ENCODE measurements at places on chromosomes 6 and 20.

- no peak for DNase-seq
These were observed 22.0 kb upstream of the RIPK1 start for GRCh38 chr6:3046295-3046694.

GRCh38 chr6:158906926-158907325 lies 87.8 kb upstream of the EZR start:
- no peak for DNase-seq

DNA sequence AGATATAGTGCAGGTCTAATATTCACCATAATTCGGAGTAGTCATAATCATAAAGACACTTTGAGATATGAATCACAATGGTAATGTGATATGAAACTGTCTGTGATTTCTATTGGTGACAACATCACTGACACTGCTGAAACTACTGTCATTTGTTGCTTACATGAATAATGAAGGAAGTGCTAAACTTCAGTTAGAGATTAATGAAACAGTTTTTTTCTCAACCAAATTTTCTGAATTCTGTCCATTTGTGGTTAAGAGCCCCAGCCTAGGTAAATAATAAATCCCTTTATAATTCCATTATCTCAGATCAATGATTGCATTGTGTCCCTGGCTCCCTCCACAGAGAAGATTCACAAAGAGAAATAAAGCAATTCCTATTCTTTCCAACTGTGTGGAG lies 122.6 kb downstream of the HIVEP2 start:
- DNase-seq: no peak

- DNase-seq: no peak
These were observed 173.4 kb downstream of the BMP7 start for GRCh38 chr20:57092900-57093530.

- DNase-seq: no peak
These were observed 312.3 kb downstream of the CDC5L start for GRCh38 chr6:44699851-44700250.

DNA sequence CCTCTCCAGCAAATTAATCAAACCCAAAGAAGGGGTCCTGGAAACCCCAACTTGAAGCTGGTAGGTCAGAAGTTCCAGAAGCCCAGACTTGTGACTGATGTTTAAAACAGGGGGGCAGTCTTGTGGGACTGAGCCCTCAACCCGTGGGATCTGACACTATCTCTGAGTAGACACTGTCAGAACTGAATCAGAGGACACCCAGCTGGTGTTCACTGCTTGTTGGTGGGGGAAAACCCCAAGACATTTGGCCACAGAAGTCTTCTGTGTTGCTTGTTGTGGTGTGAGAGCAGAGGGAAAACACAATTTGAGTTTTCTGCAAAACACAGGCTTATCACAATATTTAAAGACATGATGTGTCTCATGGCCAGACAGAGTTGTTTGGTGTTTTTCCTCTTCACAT lies 29.9 kb downstream of the KIF13A start:
- DNase-seq: no peak

GRCh38 chr6:7431674-7432390 lies 42.2 kb downstream of the RIOK1 start:
- no peak for DNase-seq

GRCh38 chr6:151763938-151764680 lies 43.4 kb upstream of the ESR1 start:
- DNase-seq: peak; percentile 28

- no peak for DNase-seq
These were observed 162.8 kb downstream of the TENT5A start for GRCh38 chr6:81589465-81590313.

GRCh38 chr20:3092611-3093379 lies 8.3 kb upstream of the AVP start:
- no peak for DNase-seq

GRCh38 chr20:15637950-15638754 lies 935.1 kb downstream of the KIF16B start:
- DNase-seq: no peak

DNA sequence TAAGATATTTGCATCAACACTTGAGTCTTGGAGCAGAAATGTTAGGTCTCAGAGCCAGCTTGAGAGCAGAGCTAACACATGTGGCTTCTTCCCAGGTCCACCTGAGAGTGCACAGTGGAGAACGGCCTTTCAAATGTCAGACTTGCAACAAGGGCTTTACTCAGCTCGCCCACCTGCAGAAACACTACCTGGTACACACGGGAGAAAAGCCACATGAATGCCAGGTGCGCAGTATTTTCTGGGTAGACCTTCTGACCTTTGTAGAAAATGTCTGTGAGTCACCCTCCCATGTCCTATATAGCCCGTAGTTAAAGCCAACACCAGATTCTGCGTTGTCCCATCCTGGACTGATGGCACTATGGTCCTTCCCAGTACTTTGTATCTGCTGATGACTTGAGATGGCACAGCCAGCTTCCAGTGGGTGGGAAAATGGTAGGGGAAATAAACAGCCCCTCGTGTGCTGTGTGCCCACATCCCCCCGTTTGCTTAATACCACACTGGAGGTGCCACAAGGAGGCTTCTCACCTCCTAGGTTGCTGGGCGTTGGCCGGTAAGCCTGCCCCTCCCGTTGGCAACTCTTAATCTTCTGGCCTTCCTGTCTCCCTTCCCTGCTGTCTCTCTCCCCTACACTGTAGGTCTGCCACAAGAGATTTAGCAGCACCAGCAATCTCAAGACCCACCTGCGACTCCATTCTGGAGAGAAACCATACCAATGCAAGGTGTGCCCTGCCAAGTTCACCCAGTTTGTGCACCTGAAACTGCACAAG lies 20.3 kb downstream of the PRDM1 start:
- DNase-seq: no peak

- no peak for DNase-seq
These were observed 14.7 kb upstream of the DSP start for GRCh38 chr6:7526755-7527154.

- peak; percentile 22 for DNase-seq
These were observed 19.6 kb downstream of the RTN4IP1 start for GRCh38 chr6:106609699-106610098.

- peak; percentile 33 for DNase-seq
These were observed 14.7 kb downstream of the LRRC73 start for GRCh38 chr6:43495409-43495941.

DNA sequence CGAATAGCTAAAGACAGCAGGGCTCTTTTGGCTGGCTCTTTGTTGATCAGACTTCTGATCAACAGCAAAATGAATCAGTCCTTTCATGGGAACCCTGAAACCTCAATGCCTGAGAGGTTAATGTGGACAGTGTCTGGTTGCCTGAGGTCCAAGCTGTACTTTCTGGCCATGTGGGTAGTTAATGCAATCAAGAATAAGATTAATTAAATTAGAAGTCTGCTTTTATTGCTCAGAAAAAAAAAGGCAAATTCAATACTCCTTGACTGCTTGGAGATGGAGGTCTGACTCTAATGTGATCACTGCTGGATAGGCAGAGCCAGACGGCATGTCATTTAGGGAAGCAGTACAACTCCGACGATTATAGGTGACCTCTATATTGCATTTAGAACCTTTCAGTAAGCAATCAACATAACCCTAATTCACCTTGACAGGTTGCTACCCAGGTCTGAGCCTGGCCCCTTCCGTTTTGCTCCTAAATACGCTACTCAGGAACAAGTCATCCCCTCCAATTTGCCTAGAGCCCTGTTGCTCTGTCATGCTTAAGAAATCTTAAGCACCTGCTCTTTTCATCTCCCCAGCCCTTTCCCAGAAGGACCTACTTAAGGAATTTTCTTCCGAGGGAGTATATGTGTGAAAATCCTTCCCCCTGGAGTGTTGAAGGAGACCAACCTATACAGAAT lies 370.0 kb upstream of the SPTLC3 start:
- DNase-seq: no peak

DNA sequence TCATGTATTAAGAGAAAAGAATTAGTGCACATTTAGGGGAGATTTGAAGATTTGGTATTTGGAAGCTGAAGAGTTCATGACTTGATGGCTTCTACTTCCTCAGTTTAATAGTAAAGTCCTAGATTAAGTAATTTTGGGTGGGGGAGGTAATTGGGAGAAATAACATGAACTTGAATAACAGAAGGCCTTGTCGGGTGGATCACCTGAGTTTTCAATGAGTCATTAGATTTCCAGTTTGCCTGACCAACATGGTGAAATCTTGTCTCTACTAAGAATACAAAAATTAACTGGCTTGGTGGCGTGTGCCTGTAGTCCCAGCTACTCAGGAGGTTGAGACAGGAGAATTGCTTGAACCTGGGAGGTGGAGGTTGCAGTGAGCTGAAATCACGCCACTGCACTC lies 181.0 kb downstream of the GJA1 start:
- DNase-seq: no peak

DNA sequence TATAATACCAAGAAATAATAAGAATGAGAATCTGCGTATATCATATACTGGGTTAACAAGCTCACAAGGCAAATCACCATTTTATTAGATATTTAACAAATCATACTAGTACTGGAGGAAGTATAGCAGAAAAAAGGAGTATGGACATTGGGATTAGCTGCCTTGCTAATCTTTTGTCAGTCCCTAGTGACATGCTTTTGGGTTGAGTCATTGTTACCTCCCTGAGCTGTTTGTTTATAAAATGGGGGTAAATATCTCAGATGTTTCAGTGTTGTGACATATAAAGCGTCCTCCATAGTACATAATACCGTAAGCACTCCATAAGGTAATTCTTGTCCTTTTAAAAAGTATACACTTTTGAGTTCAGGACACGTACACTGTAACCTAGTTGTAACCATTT lies 107.0 kb downstream of the ESR1 start:
- no peak for DNase-seq

DNA sequence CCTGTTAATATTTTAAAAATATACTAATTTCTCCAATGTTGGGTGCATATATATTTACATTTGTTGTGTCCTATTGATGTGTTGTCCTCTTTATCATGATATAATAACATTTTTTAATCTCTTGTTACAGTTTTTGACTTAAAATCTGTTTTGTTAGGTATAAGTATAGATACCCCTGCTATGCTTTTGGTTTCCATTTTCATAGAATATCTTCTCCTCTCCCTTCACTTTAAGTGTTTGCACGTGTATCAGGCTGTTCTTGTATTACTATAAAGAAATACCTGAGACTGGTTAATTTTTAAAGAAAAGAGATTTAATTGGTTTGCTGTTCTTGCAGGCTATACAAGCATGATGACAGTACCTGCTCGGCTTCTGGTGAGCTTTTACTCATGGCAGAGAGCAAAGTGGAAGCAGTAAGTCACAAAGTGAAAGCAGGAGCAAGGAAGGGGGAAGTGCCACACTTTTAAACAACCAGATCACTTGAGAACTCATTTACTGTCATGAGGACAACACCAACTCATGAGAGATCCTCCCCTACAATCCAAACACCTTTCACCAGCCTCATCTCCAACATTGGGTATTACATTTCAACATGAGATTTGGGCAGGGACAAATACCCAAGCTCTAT lies 340.5 kb upstream of the SYNCRIP start:
- DNase-seq: no peak

- no peak for DNase-seq
These were observed 43.9 kb downstream of the NR2E1 start for GRCh38 chr6:108209738-108210137.

DNA sequence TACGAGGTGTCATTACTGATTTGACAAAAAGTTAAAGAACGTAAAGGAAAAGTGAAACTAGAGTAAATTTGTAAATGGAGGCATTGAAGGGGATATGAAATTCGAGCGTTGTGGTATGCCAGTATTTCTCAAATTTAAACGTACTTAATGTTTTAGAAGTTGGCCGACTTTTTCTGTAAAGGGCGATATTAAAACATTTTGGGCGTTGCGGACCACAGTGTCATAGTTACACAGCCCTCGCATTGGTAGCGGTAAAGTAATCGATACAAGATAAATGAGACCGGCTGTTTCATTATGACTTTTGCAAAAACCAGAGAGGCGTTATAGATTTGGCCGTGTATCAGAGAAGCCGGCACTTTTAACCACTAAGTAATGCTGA lies 39.6 kb downstream of the OR2B2 start:
- DNase-seq: no peak

DNA sequence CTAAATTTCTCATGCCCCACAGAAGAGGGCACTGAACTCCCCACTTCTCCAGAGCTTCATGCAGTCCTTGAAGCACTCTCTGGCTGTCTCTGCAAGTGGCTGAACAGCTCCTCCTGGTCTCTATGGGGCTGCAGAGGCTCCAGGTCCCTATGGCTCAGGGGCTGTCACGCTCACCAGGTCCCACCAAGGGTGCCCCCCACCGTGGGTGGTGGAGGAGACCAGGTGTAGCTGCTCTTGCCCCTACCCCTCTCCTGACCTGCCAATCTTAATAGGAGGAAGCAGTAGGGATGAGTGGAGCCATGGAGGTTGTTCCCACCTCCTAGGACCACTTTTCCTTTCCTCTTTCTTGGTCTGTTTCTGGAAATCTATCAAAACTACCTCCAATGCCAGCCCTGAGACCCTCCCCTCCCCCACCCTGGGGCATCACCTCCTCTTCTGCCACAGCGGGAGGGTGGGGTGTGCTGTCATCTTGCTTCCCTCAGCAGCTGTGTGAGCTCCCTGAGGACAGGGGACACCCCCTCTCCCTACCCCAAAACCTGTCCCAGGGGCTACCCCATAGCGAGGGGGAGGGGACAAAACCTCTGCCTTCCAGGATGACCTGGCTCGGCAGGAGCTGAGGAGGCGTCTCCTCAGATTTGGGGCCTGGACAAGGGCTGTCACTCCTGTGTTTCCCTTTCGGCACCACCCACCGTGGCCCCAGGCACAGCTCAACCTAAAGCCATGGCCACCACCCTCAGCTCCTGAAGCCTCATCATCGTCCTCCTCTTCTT lies 12.0 kb upstream of the RAET1E start:
- no peak for DNase-seq

- peak; percentile 62 for DNase-seq
These were observed 70.5 kb upstream of the SLCO4A1 start for GRCh38 chr20:62571669-62572344.

DNA sequence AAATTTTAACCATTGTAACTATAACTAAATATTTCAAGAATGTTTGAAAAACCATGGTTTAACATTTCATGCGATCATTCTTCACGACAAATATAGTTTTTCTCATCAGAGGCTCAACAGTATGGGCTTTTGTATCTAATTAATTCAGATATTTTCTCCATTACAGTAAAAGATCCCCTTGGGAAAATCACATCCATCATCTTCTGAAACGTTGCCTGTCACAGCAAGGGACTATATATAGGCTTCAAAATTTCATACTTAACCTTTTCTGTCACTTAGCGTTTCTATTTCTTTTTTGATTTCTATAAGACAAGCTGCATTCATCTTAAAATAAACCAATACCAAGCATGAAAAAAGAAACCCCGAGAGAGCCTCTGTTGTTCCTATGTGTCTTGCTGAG lies 710.0 kb downstream of the PRKN start:
- no peak for DNase-seq

DNA sequence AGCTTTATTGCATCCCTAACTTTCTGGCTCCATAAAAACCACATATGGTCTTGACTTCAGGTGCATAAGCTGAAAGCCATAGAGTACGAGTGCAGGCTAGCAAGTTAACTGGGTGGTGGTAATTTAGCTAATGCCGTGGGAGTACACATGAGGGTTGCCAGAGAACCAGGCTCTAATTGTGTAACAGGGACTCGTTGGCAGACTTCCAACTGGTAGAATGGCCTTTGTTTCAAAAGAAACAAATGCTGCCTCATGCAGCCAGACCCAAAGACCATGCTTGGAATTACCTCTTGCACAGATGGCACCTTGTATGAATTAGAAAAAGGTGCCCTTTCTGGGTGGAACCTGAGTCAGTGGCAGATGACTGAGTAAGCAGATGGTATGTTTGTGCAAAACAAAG lies 73.2 kb downstream of the LY86 start:
- DNase-seq: no peak

GRCh38 chr6:21828704-21829103 lies 235.2 kb downstream of the SOX4 start:
- no peak for DNase-seq

- DNase-seq: no peak
These were observed 3.4 kb upstream of the ZNFX1 start for GRCh38 chr20:49281059-49281912.

Data from DND-41 (cell line).